ENCODE measurements at places on chromosomes 5 and 9.

DNA sequence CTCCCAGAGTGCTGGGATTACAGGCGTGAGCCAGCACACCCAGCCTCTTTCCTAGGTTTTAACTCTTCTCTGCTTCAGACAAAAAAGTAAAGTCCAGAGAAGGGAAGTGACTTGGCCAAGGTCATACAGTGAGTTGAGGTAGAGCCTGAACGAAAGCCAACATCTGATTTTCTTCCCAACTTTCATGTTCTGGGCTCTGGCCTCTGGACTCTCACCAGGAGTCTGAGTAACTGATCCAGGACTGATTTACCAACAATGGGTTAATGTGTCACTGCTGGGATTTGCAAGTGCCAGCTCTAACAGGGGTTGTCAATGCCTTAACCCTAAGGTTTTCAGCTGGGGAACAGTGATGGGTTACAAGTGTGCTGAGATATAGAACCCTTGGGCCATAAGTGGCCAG, 32.2 kb upstream of the LARP1 start:
- DNase-seq = no peak

DNA sequence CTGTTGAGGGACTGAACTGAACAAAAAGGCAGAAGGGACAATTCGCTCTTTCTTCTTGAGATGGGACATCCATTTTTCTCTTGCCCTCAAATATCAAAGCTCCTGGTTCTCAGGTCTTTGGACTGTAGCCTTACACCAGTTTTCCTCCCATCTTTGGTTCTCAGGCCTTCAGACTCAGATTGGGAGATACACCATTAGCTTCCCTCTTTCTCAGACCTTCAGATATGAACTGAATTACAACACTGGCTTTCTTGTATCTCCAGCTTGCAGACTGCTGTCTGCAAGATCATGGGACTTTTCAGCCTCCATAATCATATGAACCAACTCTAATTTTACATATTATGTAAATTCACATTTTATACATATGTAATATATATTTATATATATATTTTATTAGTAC, 12.6 kb upstream of the CCNG1 start:
- DNase-seq = no peak

- DNase-seq = no peak
These were observed 52.7 kb upstream of the TJP2 start for GRCh38 chr9:69121155-69122081.

GRCh38 chr5:126515337-126515736, 79.7 kb downstream of the ALDH7A1 start:
- DNase-seq = no peak

DNA sequence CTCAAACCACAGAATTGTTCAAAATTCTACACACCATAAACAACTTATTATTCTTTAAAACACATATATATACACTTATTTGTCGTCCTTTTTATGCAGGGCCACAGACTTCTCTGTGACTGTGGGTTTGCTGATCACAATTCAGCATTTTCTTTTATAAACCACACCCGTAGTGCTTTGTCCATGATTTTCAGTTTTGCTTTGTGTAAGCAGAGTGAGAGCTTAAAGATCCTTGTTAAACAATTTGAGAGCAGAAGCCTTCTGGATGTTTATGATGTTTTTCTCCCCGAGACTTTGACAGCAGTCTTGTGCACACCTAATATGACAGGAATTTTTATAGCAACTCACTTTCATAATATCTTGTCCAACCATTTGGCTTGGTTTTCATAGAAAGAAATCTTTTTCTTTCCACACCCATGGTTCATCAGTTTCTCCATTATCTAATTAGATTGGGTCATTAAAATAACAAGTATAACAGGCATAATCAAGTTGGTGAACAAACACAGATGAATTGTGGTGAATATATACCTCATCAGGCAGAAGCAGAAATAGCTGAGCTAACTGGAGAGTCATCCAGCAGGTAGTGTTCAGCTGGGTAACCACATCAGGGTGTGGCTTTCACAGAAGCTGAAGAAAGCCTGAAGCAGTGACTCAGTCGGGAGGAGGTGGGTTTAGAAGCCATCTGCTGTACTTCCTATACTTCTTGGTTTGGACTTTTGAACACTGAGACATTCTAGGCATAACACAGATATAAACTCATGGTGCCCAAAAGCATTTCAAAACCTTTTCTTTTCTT, 232.8 kb downstream of the DOCK8 start:
- DNase-seq = no peak

- DNase-seq = no peak
These were observed 12.5 kb downstream of the EDIL3 start for GRCh38 chr5:84372066-84372695.

DNA sequence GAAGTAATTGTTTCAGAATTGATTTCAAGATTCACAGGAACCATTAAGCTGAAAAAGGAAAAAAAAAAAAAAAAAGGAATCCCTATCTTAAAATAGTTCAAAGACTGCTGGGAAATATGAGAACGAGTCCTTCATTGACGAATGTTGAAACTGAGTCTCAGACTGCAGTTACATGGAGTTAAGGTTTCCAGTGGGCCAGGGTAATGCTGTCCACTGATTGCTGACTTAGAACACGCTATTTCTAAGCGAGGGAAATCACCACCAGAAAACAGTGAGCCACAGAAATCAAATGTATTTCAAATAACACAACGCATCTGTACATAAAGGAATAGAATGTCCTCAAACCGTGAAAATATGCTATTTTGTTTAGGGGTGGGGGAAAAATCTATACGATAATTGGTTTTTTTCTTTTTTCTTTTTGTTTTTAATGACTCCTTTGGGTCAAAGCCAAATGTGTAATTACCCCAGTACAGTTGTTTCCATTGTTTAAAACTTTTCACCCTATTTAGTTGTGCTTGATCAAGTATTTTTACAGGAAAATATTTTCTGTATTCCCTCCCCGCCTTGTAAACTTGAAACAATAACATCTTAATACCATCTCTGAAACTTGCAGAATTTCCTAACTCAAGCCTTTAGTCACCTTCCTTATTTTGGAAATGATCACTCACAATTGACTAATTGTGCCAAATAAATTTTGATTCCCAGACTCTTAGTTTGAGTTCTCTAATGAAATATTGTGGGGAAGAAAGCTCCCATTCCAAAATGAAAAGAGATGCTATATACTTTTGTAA, 208.3 kb downstream of the MCTP1 start:
- DNase-seq = no peak

DNA sequence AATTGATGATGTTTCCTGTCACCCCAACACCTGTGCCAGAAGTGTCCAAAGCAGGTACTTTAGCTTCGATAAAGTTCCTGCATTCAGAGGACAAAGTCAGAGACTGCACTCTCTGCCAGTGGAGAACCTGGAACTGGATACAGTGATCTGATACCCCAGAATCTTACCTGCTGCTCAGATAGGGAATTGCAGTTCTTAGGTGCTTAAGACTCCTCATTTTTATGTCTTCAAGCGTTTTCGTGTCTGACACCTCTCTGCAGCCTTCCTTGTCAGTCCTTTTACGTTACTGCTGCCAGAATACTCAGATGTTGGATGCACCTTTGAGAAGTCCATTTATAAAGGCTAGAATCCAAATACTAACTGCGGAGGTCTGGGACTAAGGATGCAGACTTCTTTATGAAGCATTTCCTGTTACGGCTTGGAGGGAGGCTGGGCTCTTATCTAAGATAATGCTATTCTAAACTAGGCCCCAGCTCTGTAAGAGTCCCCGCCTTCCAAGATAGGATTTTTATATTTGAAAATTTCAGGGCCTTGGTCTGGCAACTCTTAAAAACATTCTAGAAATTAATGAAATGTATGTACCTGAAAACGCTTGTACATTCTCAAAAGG, 1.9 kb downstream of the ISOC1 start:
- DNase-seq = no peak

DNA sequence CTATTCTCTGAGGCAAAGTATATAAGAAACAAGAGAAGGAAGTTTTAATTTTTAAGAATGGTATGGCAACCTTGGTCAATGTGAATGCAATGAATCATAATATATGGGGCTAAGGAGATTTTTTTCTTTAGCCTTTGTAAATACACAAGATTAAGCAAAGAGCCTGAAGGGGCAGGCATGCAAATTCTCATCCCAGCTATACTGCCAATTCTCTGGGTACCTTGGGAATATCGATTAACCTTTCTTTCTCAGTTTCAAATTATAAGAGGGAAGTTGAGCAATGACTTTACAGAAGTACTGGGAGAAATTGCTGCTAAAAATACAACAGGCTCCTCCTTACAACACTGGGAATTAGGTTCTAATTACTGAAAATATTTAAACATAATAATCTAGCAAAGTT, 97.5 kb downstream of the MRPS27 start:
- DNase-seq = no peak

GRCh38 chr9:72945391-72945790, 7.5 kb downstream of the ALDH1A1 start:
- no peak for DNase-seq

GRCh38 chr5:123434796-123435195, 11.6 kb upstream of the CEP120 start:
- no peak for DNase-seq

DNA sequence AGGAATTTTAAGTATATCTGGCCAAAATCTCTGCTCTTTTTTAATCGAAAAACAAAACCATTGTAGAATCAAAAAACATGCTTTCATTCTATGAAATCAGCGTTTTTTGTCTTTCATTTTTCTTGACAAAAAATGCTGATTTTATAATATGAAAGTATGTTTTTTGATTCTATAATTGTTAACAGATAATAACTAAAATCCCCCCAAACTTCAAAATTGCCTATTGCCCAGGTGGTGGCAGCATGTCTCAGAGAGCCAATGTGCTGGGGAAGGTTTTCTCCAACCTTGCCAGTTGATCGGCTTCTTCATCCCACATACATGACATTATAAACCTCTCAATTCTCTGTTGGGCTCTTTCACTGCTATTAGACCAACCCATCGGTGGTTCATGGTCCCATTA, 5.1 kb upstream of the SMIM15 start:
- DNase-seq = no peak

- DNase-seq = no peak
These were observed 12.7 kb downstream of the CSF1R start for GRCh38 chr5:150073677-150074076.

DNA sequence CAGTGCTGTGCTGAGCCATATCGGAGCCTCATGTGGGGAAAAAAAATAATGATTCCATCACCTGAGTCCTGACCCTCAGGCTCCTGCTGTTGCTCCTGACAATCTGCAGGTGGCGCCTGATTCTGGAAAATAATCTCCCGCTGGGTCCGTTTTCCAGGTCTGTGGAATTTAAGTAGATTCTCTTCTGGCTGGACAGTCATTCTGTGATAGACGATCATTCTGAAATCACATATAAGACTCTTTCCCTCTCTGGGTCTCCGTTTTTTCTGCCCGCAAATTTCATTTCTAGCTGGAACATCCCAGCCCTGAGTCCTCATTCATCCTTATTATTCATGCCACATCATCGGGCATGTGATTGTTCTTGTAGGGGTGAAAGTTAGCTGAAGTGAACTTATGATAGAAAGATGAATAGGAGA, 22.1 kb upstream of the STXBP1 start:
- no peak for DNase-seq

- DNase-seq = no peak
These were observed 6.6 kb upstream of the PTGS1 start for GRCh38 chr9:122364117-122364782.

DNA sequence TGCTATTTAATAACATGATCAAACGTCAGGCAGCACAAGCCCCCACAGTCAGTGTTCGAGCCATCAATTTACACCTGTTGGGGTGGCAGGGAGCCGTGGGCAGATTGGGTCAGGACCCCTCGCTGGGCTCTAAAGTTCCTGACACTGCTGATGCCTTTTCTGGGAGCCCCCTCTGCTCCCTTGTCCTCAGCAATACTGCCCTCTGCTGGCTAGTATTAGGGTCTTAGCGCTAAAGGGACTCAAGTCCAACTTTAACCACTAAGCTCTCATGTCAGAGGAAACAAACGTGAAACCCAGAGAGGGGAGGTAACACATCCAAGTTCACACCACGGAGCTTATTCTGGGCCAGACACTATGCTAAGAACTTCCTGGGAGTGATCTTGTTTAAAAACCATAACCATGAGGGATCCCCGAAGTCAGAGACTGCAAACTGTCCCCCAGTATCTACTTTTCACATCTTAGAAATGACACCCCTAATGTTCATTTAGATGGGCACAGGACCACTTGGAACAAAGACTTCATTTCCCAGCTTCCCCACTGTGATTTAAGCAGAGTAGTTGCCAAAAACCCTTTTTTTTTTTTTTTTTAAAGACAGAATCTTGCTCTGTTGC, 20.4 kb downstream of the ANKS6 start:
- no peak for DNase-seq

DNA sequence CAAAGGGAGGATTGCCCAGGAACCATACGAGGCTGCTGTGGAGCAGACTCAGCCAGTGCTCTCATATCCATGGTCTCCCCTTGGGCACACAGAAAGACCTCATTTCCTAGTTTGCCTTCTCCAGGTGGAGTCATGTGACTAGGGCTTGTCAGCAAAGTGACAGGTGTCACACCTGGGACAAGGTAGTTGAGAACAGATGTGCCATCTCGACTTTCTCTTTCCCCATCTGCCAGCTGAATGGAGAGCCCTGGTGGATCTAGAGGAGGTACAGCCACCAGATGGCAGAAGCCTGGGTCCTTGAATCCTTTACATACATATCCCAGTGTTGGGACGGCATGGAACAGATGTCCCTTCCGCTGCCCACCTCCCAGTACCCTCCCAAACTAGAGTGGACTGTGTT, 42.9 kb upstream of the ALDOB start:
- DNase-seq = no peak

DNA sequence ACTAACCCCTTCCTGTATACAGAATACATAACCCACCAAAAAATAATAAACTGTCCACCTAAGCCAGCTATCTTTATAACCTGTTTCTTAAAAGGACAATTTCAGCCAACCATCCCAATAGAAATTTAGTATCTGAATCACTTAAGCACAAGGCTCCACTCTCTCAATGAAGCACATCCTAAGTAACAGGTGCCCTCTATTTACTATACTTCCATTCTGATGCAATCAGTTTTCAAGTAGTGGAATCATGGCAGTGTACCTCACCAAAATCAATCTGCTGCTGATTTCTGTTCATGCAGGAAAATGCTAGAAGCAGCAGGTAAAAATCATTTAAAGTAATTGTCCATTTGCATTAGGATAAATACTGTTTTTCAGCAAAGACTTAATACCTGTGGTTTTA, 4.8 kb downstream of the MTX3 start:
- no peak for DNase-seq

GRCh38 chr9:30967476-30967875, 1417.0 kb upstream of the ACO1 start:
- no peak for DNase-seq

GRCh38 chr5:4137781-4138180, 542.1 kb downstream of the IRX1 start:
- DNase-seq = no peak

GRCh38 chr5:53219174-53219573, 109.6 kb upstream of the MOCS2 start:
- no peak for DNase-seq

DNA sequence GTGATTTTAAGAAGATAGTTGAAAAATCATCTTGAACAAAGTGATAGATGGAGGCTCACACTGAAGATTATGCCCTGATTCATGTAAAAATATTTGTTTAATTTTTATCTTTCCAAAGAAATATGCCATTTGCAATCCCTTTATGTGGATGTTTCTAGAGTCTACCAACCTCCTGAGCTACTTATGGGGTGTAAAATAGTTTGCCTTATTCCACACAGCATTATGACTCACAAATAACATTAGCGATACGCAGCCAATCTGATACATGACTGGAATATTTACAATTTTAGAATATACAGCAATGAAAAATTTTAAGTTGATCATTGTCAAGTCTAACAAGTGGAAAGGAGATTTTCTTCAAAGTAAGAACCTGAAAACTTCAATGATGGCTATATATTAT, 327.5 kb downstream of the EDIL3 start:
- DNase-seq = no peak

All from HS-27A (cell line).